ENCODE measurements at places on chromosomes 12 and 14. TPM values are rescaled to one million over a fixed set of nuclear protein-coding genes. Genes with fewer than 3 reads are reported as not detected.

Gene AP5M1
- 31.7 TPM for total RNA-seq

Gene TAS2R9
- not detected for total RNA-seq

Gene CRIP1
- 2.6 TPM for total RNA-seq

Gene HNRNPC
- 541 TPM for total RNA-seq

Data from myocyte (in vitro differentiated cells).